ENCODE measurements at places on chromosomes 5 and 9.

DNA sequence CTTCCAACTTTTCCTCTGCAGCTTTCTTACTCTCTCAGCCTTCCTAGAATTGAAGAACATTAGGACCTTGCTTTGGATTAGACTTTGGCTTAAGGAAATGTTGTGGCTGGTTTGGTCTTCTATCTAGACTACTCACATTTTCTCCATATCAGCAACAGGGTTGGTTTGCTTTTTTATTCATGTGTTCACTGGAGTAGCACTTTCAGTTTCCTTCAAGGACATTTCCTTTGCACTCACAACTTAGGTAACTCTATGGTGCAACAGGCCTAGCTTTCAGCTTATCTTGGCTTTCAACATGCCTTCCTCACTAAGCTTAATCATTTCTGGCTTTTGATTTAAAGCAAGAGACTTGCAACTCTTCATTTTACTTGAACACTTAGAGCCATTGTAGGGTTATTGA is 153.1 kb downstream of the CCDC192 start:
- DNase-seq: no peak

- no peak for DNase-seq
These were observed 40.4 kb downstream of the LIX1 start for GRCh38 chr5:97102010-97102470.

DNA sequence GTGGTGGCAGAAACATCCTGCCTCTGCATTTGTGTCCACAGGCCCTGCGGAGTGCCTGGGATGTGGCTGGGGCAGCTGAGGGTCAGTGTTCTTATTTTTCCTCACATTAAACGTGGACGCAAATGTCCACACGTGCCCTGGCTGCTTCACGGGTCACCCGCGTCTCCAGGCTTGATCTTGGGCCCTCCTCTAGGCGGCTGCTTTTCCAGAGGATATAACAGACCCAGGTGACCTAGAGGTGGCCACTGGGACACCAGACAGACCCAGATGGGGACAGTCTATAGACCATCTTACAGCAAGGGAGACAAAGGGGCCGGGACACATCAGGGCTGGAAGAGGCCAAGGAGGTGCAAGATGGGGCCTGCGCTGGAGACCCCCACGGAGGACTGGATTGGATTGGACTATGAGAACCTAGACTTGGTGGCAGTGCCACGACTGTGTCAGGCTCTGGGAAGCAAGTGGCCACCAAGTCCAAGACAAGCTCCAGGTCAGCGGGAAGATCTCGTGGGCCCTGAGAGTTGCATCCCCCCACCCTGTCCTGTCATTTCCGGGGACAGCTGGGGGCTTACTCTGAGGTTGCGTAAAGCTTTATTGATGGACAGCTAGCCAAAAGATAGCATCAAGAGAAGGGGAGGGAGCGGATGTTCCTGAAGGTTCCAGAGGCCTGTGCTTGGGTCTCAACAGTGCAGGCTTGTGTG is 6.9 kb downstream of the WNK2 start:
- no peak for DNase-seq

DNA sequence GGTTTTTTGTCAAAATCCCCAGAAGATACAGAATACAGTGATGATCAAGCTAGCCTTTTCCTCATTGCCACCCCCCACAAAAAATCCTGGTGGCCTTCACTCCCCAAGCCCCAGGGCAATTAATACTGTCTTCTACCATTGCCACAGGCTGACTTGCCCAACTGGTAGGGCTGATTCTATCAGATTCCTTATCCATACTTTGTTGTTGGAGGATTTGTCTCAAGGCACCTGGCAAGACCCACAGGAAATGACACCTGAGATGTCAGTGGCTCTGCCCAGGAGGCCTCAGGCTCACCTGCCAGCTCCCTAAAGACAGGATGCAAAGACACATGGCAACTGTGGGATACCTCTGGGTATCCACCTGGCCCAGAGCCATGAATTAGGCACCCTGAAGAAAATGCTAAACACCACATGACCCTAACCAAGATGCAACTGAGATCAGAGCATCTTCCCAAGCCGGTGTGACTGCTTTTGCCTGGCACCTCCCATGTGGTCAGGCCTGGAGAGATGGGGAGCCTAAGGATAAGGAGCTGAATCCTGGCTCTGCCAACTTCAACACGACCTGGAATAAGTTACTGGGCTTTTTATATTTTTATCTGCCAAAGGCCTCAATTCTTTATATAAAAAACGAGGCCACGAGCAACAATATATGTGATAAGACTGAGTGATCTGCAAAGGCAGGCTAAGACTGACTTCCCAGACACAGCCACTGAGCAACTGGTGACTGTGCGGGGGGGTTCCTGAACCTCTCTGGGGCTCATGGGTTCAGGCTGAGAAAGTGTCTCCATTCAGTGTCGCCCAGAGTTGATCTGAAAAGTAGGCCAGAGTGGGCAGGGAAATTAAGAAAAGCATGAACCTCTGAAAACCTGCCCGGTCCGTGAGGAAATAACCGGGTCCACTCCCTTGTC is 944 bp downstream of the ATOX1 start:
- peak; percentile 48 for DNase-seq

DNA sequence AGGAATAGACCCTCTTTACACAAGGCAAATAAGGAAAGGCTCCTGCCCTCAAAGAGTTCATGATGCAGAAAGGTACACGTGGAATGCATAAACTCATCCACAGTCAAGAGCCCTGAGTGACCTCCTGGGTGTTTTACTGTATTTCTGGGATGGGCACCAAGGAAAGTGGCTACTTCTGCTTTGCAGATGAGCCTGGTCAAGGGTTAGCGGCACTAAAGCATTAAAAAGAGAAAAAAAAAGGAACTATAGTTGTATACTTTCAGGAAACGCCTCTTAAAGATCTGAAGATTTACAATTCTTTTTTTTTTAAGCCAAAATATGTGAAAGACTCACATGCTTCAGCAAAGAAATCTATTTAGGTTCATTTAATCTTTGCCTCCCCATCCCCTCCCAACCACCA is 366.2 kb upstream of the PDE4D start:
- DNase-seq: no peak

DNA sequence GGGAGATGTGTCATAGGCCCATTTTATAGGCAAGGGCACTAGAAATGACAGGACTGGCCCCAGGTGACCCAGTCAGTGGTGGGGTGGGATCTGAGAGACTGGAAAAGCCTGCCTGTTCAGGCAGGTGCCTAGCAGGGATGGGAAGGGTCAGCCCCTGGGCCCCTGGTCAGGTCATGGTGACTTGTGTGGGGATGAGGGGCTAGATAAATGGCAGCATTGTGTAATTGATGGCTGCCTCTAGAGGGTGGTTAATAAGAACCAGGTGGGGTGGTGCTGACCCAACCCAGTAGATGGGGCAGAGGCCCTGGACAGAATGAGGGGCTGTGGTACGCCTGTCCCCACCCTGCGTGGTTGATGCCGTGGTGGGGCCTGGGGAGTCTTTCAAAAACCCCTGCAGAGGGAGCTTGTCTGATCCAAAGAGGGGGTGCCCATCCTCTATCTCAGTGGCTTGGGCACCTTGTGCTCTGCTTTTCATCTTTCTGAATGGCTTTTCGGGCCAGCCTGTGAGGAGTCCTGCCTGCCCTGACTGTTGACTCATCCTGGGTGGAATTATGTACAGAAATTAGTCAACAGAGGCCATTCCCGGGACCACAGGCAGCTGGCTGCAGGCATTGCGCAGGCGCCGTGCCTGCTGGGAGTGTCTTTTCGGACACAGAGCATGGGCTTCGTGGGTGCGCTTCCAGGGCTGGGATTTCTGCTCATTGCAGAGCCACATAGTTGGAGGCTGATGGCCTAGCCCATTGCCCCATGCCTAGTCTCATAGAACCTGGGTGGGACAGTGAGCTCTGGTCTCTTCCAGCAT is 93.6 kb upstream of the PITX1 start:
- no peak for DNase-seq

DNA sequence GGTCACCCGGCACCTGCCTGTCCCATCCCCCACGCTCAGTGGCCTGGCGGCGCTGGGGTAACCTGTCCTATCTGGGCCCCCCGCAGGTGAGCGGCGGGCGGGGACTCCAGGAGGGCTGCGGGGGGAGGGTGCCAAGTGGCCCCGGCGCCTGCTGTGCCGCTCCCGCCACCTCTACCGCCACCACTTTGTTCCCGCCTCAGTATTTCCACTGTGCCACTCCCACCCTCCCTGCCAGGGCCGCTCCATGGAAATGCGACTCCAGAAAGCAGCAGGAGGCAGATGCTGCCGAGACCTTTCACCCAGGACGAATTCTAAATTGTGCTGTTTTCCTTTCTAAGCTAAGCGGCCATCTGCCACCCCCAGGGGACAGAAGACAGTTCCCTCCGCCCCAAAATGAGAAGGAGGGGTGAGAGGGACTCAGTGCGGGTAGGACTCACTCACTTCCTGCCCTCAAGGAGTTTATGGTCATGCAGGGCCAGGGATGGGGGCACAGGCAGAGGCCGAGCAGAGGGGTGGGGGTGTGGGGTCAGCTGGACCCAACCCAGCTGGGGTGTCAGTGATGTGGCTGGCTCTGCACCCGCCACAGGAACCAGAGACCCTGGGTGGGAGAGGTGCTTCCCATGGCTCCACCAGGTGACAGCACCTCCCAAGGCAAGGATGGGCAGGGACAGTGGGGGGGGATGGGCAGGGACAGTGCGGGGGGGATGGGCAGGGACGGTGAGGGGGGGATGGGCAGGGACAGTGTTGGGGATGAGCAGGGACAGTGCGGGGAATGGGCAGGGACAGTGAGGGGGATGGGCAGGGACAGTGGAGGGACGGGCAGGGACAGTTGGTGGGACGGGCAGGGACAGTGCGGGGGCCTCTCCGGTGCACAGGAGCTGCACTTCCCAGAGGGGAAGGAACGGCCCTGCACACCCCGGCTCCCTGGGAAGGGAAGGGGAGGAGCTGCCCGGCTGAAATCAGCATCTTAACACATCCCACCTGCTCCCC is 17.8 kb downstream of the NOTCH1 start:
- no peak for DNase-seq

GRCh38 chr5:101976933-101977332 is 319.2 kb downstream of the SLCO4C1 start:
- no peak for DNase-seq

DNA sequence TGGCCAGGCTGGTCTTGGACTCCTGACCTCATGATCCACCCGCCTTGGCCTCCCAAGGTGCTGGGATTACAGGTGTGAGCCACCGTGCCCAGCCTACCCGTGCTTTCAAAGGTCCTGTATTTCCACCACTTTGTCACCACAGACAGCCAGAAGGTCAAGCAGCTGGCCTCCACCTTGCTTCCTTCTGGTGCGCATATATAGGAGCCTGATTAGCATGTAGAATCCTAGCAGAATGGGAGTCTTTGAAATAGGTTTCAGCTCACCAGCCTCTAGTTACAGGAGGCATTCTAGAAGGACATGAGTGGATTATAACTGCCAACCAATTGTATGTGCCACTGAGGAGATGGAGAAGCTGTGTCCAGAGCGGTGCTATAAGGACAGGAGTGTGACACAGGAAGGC is 18.9 kb downstream of the POLR1E start:
- DNase-seq: no peak

DNA sequence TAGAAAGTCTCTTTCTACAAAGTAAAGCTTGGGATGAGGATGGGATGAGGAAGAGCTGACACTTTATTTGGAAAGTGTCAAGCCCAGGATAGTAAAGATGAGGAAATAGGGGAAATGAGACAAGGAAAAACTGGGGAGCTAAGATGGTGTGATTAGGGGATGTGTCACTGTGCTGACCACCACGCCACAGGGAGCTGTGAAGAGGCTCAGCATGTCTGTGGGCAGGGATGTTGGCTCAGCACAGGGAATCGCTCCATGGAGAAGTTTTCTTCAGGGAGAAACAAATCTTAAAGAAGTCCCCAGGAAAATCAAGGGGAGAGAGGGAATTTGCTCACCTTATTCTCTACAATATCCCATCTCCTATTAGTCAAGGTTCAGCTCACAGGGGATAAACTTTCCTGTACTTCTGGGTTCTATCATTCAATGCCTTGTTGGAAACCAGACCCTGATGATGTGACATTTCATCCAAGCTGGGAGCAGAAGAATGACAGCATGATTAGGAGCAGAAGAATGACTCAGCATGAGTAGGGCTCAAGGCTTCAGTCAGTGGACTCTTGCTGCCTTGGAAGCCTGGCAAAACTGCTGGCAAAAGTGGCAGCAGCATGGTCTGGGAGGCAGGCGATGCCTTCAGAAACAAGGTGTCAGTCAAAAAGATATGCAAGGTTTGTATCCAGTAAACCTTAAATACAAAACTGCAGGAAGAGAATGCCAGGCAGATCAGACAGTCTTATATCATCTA is 4.9 kb downstream of the HSPB3 start:
- DNase-seq: no peak

- peak; percentile 73 for DNase-seq
These were observed 75.5 kb downstream of the SEMA4D start for GRCh38 chr9:89422151-89422975.

GRCh38 chr5:308672-309271 is 12.7 kb upstream of the AHRR start:
- no peak for DNase-seq

DNA sequence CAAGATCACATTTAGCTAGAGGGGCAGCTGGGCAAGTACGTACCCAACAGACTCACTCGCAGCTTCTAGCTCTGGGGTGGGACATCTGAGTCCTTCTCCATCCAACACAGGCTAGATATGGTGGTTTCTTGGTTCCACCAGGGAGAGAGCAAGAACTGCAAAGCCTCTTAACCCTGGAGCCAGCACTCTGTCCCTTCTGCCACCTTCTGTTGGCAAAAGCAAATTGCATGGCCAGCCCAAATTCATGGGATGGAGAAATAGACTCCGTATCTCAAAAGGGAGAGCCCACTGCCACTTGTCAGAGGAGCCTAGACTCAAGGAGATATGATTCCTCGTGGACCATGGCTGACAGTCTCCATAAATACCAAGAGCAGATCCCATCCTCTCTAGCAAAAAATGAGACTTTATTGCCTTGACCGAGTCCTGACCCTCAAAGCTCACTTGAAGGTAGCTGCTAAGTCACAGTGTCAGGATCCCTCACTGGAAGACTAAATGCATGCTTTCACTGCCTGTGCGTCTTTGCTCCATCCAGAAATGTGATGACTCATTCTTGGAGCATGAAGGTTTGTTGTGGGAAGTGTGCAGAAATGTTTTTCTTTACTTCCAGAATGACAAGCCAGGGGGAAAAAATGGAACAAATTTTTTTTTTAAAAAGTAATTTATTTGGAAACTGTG is 28.8 kb upstream of the ROR2 start:
- no peak for DNase-seq

GRCh38 chr5:91419571-91420537 is 36.7 kb upstream of the ARRDC3 start:
- DNase-seq: peak; percentile 73
